IPS DF 19.7 (cell line): ENCODE measurements at places on chromosomes 2 and 18.

DNA sequence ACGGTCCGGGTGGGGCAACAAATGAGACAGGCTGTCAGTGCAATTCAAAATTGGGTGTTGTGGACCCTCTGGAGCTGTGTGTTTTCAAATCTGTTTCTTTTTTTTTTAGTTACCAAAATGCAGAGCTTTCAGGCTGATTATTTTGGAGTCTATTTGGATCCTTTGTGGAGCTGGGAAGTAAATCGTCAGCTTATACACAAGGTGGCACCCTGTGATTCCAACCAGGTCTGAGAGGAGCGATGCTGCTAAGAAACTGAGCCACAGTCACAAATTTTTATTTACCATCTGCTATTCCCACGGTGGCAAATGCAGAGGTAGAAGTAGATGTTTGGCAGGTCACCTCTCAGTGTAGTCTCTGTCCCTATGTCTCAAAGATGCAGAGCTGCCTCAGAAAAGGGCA lies 3.8 kb upstream of the EPC2 start:
- DNase-seq, result no peak

DNA sequence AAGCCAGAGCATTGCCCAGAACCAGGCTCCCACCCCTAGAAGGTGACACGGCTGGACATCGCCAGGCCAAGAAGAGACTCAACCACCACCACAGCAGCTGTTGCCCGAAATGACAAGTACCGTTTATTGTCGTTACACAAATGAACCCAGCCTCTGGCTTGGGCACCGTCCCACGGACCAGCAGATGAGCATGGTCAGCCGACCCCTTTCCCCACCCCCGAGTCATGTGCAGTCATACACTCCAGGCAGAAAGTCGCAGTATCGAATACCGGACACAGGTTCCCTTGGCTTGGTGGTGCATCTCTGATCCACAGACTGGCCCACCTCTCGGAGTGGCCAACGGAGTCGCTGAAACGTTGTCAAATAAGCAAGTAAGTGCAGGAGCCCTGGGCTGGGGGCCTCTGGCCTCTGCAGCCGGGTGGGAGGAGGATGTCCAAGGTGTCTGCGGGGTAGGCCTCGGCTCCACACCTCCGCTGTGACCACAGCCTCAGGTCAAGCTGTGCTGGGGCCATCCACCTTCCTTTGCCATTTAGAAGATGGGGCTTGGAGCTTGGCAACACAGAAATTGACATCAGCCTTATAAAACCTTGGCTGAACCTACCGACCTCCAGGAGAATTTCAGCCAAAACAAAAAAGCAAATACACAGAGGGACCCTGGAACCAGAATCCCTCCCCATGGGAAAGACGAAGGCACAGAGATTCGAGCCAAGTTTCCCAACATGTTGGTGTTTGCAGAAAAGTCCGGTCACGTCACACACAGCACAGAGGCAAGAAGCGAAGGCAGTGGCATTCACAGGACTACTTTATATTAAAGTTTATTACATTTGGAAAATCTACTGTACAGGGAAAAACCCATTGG lies 24.0 kb downstream of the SDC1 start:
- no peak for DNase-seq

DNA sequence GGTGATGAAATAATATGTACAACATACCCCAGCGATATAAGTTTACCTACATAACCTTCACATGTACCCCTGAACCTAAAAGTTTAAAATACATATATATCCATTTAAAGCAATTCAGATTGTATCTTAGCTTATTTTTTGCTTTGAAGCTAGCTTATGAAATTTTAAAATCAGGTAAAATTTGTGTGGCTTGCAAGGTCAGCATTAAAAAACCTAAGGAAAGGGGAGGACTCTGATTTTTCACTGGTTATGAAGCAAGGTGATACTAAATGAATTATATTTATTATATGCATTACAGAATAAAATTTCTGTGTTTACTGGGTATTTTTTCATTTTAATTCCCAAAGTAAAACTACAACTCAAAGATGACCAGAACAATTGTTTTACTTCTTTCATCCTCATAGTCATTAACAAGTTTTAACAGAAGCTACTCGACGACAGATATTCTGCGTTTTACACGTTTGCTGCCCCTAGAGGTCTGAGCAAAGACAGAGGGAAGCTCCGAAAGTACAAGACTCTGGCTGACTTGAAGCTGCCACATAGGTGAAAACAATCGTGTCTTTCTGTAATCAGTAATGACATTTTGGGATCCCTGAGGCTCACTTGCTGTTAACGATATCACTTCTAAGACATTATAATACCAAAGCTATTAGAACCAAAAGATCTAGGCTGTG lies 17.1 kb downstream of the PKP4 start:
- no peak for DNase-seq

DNA sequence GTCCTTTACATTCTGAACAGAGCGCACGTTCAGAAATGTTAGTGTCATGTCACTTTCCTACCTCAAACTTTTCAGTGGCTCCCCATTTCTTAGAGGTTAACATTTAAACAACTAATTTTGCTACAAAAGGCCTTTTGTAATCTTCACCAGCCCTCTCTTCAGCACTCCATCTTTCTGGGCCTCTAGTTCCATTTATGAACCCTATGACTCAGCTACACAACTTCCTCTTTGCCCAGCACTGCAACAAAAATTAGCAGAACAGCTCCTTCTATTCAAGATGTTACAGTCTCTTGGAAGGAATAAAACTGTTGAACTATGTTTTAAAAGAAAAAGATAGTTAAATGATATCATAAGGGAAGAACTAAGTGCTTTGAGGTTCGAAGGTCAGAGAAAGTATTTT lies 139.9 kb downstream of the VWC2L start:
- no peak for DNase-seq

DNA sequence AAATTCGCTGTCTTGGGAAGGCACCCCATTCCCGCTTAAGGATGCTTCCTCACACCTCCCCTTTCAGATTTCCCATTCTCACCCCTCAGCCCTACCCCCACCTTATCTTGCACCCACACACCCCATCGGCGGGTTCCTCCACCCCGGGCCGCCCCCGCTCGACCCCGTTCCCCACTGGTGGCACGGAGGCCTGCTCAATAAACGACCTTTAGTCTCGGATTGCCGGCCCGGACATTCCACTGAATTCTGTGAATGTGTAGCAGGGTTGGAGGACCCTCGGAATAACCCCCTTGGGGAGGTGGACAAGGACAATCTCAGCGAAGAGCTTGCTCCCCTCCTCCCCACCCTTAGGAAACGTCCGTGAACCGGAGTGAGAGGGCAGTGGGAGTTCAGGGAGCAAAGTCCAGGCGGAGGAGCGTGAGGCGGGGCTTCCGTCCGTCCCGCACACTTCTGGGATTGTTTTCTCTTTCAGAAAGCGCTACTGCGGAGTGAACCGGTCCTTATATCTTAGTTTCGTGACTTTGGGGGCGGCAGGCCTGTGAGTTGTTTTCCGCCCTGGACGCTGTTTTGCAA lies 2.8 kb upstream of the LBX2 start:
- DNase-seq, result no peak

- no peak for DNase-seq
These were observed 50.3 kb upstream of the CCDC85A start for GRCh38 chr2:56133441-56133840.

GRCh38 chr2:24731040-24731439 lies 62.2 kb downstream of the PTRHD1 start:
- DNase-seq, result no peak

DNA sequence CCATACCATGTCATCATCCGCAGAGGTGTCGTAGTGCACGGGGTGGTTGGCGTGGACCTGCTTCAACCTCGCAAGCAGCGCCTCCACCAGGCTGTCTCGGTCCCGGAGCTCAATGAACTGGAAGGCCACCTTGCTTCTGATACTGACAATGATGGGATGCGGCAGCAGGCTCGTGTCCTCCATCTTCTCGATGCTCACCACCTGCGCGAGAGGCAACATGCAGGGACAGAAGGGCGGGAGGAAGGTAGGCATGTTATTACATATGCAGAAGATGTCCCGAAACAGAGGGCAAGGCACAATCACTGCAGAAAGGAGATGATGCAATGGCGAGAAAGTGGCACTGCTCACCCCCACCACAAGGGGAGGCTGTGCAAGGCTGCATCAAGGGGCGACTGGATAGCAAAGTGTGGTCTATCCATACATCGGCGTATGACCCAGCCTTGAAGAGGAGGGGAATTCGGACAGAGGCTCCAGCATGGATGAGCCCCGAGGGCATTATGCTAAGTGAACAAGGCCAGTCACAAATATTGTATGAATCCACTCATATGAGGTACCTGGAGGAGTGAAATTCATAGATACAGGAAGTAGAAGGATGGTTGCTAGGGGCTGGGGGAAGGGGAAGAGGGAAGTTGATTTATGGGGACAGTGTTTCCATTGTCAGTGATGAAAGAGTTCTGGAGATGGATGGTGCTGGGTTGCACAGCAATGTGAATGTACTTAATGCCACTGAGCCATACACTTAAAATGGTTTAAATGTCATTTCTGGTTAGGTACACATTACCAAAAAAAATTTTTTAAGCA lies 36.6 kb downstream of the RPL31 start:
- no peak for DNase-seq

GRCh38 chr18:63022429-63023022 lies 297.0 kb downstream of the BCL2 start:
- DNase-seq, result no peak

DNA sequence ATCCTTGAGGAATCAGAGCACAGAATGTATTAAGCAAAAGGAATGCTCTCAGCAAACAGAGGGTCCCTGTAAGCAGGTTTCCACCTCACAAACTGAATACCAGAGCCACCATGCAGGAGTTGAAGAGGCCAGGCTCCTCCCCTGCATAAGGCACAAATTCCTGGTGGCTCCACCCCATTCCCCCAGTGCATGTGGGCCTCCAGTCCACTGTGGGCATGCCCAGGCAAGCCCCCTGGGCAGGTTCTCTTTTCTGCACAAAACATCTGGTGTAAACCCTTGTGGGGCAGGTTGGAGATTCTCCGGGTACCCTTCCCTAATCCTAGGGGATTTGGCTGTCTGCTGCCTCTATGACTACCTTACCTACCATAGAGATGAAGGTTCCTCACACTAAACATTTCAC lies 166.5 kb downstream of the PTPRM start:
- no peak for DNase-seq

DNA sequence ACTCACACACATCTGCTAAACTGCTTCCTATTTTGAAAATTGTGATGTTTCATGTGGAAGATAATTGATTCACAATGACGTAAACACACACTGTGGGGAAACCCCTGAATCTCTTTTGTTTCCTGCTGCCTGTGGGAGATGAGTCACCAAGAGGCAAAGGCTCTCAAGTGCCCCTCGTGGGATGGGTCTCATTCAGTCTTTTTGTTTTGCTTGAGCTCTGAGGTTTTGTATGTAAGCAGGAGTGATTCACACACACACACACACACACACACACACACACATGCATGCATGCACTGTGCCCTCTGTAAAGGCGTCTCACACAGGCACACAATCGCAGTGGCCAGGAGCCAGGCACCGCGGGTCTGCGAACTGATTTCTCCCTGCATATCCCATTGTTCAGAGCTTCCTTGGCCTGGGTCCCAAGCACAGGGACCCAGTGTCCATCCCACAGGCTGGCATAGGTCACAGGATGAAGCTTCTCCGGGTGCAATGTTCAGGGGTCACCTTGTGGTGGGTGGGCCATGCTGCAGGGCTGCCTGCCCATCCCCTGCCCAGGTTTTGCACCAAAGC lies 12.1 kb upstream of the ARHGEF4 start:
- DNase-seq, result no peak

DNA sequence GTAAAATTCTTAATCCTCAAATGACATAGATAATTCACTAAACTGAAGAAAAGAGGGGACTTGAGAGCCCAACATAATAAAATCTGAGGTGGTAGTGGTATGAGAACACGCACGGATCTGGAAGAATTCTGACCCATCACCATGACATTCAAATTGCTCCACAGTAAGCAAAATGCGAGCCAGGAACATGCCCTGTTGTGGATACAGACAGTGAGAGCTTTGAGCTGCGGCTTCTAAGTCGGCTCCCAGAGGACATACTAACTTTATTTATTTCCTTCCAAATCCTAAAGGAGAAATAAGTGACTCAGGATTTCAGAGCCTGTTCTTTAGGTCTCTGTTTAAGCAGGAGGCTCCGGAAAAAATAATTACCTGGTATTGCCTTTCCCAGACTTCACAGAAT lies 143.4 kb upstream of the SMAD7 start:
- no peak for DNase-seq

DNA sequence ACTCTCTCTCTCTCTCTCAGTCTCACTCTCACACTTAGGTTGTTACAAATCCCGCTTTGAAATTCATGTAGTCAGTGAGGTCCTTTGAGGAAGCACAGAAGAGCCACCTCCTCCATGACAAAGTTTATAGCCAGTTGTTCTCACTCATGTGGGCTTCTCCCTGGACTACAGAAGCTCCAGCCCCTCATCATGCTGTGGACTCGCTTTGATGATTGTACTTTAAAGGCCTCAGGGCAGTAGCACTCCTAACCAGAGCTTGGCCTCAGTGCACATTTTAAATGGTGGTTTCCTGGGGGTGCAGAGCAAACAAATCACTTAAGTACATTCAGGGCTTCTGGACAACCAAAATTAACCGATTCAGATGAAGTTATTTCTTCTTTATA lies 115.7 kb downstream of the MTCL1 start:
- no peak for DNase-seq

GRCh38 chr2:83595121-83595690 lies 863.9 kb downstream of the SUCLG1 start:
- no peak for DNase-seq

- DNase-seq, result no peak
These were observed 118.5 kb upstream of the HS6ST1 start for GRCh38 chr2:128437204-128437565.

DNA sequence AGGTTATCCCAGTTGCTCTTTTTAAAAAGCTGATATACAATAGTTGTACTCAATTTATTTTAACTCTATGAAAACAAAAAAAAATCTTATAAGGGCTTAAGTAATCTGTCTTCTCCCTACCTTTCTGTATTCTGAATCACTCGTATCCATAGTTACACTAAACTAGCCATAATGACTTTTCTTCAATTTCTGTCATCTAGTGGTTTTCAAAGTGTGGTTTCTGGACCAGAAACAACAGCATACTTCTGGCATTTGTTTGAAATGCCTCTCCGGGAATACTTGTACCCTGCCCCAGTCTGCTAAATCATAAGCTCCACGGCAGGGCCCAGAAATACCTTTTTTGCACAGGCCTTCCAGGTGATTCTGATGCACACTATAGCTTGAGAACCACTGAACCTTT lies 253.6 kb downstream of the LRRTM4 start:
- no peak for DNase-seq

- DNase-seq, result no peak
These were observed 115.3 kb upstream of the TEX51 start for GRCh38 chr2:126783341-126783740.

DNA sequence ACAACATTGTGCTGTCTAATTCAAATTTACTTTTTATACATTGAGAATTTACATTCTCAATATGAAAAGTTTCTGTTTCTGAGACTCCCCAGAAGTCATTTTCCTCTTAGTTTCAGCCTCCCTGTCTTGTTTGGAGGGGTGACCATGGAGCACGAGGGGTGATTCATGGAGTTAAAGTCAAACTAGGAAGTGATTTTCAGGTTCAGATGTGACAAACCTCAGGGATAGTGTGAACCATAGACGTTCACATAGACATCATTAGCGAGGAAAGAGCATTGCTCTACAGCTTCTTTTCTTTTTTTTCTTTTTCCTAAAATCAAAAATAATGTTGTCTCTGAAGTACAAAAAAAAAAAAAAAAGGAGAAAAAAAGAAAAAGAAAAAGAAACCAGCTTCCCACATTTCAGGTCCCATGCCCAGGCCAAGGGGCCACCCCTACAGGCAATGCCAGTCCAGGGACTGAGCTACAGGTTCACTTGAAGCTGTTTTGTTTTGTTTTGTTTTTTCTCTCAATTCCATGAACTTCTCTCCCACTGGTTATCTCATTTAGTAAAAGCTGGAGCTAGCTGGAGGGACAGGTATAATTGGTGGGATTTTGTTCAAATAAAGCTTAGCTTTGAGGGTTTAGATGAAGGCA lies 18.1 kb upstream of the LCLAT1 start:
- no peak for DNase-seq
